Hematopoietic multipotent progenitor cell treated with erythropoietin and hydrocortisone succinate and interleukin-3 and kit ligand, for 6 days (in vitro differentiated cells): ENCODE measurements at places on chromosomes 13 and 19.

GRCh38 chr13:47426126-47426849 is 529.4 kb upstream of the HTR2A start:
- no peak for DNase-seq

DNA sequence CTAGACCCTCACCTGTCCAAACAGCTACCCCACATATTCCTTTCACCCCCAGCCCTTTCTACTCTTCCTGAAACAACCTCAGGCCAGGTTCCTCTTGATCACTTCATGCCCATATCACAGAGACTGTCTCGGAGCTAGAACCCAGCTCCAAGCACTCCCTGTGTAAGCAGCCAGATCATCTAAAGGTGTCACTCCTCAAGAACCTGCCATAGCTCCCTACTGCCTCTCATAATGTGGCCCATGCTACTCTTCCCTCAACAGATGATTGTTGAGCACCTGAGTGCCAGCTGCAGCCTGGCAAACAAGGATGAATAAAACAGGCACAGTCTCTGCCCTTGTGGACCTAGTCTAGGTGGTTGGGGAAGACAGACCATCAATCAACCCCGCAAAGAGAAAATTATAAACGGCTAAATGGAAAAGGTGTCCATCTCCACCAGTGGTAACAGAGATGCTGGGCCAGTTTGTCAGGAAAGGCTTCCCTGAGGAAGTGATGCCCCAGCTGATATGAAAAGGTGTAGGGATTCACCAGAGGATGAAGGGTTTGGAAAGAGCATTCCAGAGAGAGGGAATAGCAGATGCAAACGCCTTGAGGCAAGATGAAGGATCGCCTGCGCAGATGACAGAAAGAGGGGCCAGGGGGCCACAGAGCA is 8.3 kb downstream of the EPS15L1 start:
- no peak for DNase-seq

DNA sequence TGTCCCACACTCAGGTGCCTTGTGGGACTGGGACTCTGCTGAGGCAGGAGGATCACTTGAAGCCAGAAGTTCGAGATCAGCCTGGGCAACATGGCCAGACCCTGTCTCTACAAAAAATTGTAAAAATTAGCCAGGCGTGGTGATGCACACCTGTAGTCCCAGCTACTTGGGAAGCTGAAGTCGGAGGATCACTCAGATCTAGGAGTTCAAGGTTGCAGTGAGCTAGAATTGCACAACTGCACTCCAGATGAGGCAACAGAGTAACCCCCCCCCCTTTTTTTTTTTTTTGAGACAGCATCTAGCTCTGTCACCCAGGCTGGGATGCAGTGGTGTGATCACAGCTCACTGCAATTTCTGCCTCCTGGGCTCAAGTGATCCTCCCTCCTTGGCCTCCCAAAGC is 11.0 kb upstream of the SYDE1 start:
- DNase-seq = no peak

DNA sequence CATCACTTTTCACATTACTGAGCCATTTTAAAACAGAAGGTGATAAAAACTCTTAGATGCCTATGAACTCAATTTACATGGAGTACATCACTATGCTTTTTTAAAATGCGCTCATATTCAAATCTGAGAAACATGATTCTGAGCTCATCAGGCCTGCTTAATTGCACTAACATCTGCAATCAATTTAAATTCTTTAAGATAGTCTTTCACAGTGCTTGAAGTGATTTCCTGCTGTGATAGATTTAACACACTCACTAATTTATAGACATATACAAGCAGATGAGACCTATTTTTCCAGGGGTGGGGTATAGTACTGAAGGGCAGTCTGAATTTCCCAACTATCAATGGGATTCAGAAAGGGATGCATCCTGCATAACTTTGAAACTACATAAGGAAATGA is 82.9 kb downstream of the DIAPH3 start:
- DNase-seq = no peak

GRCh38 chr19:2610637-2611482 is 91.6 kb downstream of the GNG7 start:
- peak; percentile 85 for DNase-seq
